Stimulated activated CD8-positive, alpha-beta memory T cell treated with anti-CD3 and anti-CD28 coated beads, Interleukin-15, amount 100 ng/mL, for 24 hours (primary cell): ENCODE measurements at places on chromosomes 2 and 18.

DNA sequence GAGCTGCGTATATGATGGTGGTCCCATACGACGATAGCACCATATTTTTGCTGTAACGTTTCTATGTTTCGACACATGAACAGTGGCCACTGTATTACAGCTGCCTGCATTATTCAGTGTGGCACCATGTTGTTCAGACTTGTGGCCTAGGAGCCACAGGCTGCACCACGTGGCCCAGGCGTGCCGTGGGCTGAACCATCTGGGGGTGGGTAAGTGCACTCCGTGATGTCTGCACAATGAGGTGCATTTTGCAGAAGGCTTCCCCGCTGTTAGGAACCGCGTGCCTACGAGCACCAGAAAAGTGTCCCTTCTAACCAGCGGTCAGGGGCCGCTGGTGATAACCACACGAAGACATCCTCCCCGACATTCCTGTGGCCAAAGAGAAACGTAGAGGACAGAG is 433.7 kb upstream of the MYT1L start:
- no peak for DNase-seq

DNA sequence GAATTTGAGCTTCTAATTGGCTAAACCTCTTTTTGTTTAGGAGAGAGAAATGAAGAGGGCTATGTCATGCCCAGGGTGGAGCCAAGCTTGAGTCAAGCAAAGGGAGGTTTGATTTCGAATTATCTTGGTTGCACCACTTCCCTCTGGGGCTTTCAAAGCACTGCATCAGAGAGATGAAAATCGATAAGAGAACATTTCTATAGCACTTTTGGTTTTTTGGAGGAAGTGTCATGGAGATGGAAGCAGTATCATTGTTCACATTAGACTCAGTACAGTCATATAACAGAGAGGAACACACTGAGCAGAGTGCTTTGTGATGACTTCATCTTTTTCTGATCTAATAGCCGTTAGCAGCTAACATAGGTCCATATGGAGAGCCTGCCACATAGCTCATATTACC is 120.3 kb upstream of the UXS1 start:
- no peak for DNase-seq

DNA sequence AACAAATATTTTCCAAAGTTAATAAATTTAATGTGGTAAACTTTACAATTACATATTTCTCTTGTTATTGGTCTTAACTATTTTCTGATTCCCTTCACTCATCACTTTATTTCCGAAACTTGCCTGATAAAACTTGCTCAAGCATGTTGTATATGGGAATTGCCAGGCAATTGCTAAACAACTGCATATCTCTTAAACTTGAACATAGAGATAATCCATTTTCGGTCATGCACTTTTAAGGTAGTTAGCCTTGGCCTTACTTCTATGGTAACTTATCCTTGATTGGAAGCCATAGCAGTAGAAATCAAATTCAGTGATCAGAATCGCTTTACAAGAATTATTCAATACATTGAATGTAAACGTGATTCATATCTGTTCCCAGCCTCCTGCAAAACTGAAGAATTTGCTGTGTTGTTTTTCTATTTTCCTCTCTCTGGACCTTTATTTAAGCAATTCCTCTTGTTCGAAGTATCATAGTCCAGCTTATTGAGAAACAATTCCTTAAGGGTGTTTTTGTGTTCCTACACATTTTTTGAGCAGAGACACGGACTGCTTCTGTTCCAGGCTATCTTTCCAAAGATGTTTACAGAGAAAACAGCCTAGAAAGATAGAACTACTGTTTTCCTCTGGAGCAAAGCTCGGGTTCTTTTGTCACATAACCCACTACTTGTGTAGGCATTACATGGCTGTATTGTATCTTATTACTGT is 674.3 kb downstream of the IRS1 start:
- DNase-seq = no peak

DNA sequence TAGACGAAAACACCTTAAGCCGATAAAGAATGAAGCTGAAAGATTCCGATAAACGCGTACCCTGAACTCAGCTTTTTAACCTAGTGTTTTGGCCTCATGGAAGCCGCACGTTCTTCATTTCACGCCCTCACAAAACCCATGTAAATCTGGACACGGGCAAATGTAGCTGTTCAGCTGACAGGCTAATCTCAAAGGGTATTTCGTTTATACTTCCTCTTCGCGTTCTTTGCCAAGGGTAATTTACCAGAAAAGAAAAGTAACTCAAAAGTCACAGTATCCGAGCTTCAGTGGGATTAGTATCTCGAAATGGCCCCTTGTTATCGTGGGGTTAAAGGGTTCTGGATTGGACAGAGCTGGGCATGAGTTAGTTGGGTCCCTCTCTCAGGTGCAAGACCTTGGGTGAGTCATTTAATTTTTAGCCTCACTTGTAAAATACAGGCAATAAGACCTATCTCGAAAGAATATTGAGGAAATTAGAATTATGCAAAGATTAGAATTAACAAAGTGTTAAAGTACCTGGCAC is 22.0 kb upstream of the STPG4 start:
- no peak for DNase-seq

- DNase-seq = no peak
Observed at GRCh38 chr2:85867556-85868292, 21.1 kb downstream of the ST3GAL5 start.

- DNase-seq = no peak
Observed at GRCh38 chr2:123770996-123771720, 253.9 kb upstream of the CNTNAP5 start.

DNA sequence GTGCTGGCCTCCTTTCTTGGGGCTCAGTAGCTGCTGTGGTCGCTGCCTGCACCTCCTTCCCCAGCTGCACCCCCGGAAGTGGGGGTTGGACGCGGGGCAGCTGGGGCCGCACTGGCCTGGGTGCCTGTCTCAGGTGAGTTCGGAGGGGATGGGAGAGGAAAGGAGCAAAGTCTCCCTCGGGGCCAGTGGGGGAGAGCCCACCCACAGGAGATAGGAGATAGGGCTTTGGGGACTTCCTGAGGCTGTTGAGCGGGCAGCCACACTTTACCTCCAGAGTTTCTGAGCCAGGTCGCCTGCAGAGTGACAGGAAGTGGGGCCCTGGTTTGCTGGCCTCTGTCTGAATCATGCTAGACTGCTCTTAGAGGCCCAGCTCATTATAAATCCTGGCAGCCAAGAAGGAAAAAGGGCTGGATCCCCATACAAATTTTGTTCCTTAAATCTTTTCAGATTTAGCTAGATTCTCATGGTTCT is 8.1 kb downstream of the MBP start:
- no peak for DNase-seq

- DNase-seq = no peak
Observed at GRCh38 chr2:102238039-102238756, 51.4 kb downstream of the IL1RL2 start.

- no peak for DNase-seq
Observed at GRCh38 chr18:58754544-58755068, 83.3 kb downstream of the MALT1 start.

DNA sequence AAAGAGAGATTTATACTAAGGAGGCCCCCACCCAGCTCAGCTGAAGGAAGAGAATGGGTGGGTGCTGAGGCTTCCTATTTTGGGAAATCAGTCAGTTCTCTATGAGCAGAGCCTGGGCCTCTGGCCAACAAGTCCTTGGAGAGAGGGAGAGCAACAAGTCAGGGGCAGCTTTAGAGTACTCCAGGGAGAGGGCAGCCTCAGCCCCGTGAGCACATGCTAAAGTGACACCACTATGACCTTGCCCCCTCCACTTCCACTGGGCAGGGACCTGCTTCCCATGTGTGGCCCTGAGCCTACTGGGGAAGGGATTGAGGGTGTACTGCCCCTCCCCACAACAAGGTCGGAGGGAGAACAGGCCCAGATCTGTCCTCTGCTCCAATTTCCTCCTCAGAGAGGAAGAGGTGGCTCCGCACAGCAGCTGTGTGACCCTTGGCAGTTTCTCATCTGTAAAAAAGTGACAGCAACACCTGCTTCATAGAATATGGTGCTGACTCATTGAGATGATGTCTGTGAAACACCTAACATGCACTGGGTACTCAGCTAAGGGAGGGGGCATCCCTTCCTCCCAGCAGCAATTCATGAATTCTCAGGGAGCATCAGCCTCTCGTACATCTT is 72.9 kb downstream of the CLHC1 start:
- DNase-seq = no peak

- no peak for DNase-seq
Observed at GRCh38 chr18:79949697-79950487, 1.6 kb downstream of the SLC66A2 start.

DNA sequence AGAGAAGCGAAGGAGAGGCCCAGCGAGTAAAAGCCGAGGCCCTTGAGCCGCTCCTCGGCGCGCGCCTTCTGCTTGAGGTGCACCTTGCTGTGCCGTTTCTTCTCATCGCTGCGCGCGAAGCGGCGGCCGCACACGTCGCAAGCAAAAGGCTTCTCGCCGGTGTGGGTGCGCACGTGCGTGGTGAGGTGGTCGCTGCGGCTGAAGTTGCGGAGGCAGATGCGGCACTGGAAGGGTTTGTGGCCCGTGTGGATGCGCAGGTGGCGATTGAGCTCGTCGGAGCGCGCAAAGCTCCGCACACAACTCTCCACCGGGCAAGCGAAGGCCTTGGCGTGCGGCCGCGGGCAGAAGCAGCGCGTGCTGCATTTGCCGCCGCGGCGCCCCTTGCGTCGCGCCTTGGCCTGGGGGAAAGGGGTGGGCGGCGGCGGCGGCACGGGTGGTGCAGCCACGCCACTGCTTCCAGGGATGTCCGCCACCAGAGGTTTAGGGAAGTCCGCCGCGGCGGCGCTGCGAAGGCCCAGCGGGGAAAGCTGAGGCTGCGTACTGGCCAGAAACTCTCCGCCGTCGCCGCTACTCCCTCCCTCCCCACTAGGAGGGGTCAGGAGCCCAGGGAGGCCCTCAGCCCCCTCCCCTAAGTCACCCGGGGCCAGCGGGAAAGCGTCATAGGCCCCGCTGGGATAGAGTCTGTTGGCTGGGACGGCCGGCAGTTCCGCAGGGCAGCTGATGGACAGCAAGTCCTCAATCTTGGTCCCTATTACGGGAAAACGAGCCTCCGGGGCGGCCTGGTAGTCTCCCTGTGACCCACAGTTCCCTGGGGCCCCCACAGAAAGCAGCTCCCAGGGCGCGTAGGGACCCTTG is 1.7 kb downstream of the EGR4 start:
- DNase-seq = no peak

- no peak for DNase-seq
Observed at GRCh38 chr2:122516775-122517174, 761.3 kb downstream of the TSN start.

GRCh38 chr2:126614524-126615227 is 41.3 kb upstream of the GYPC start:
- DNase-seq = no peak

- DNase-seq = no peak
Observed at GRCh38 chr2:68122680-68122964, 35.1 kb upstream of the PNO1 start.

DNA sequence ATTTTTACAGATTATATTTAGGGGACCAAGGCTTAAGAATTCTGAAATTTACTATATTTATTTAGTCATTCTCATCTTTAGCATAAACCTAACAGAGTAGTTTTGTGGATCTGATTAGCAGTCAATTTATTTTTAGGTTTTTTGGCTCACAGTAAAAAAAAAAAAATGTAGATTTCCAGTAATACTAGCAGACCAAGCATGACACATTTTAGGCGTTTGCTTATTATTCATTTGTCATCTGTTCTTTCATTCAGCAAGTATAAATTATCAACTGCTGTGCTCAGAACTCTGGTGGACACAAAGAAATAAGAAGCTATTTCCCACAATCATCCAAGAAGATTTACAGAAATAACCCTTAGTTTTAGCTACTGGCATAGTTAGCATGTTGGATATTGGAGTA is 20.6 kb downstream of the PDE1A start:
- DNase-seq = no peak

GRCh38 chr2:224802407-224802806 is 86.2 kb upstream of the CCDC195 start:
- no peak for DNase-seq

DNA sequence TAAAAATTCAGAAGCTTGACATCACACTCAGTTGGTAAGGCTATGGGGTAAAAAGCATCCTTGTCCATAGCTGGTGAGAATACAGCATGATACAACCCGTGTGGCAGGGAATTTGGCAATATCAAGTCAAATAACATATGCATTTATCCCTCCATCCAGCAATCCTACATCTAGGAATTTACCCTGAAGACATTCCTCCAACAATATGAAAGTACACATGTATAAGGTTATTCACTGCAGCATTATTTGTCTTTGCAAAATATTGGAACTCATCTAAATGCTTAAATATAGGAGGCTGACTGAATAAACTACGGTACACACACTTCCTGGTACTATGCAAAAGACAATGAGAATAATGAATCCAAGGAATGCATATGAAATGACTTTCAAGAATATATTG is 101.0 kb downstream of the MEP1B start:
- DNase-seq = no peak
